ENCODE measurements at places on chromosomes 11 and 22.

DNA sequence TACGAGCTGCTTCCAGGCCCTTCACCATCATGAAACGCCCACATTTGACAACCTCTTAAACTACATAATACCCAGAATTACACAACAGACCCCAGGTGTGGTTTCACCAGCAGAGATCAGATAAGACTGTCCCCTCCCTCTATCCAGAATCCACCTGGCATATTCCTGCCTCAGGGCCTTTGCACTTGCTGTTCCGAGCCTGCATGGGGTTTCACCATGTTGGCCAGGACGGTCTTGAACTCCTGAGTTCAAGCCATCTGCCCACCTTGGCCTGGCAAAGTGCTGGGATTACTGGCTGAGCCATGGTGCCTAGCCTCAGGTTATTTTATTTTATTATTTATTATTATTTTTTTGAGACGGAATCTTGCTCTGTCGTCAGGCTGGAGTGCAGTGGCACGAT, 73.4 kb downstream of the FBXO7 start:
- DNase-seq = no peak

GRCh38 chr11:72305077-72305476, 61.1 kb upstream of the PHOX2A start:
- no peak for DNase-seq

GRCh38 chr11:13038366-13038765, 29.2 kb downstream of the RASSF10 start:
- no peak for DNase-seq

DNA sequence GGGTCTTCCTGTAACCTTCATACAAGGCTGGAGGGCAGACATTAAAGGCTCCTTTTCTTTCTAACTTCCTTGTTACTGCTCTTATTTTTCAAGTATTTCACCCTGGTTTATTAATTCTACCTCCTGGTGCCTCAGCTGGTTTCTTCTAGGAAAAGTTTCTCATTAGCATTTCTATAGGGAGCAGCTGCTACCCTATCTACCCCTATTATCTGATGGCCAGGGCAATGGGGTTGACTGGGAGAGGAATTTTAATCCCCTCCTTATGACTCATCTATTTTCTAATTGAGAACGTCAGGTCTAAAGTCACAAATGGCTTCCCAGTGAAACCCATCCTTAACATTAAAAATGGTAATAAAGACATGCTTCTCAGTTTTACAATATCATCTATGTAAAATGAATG, 5.0 kb downstream of the MAP6 start:
- no peak for DNase-seq

DNA sequence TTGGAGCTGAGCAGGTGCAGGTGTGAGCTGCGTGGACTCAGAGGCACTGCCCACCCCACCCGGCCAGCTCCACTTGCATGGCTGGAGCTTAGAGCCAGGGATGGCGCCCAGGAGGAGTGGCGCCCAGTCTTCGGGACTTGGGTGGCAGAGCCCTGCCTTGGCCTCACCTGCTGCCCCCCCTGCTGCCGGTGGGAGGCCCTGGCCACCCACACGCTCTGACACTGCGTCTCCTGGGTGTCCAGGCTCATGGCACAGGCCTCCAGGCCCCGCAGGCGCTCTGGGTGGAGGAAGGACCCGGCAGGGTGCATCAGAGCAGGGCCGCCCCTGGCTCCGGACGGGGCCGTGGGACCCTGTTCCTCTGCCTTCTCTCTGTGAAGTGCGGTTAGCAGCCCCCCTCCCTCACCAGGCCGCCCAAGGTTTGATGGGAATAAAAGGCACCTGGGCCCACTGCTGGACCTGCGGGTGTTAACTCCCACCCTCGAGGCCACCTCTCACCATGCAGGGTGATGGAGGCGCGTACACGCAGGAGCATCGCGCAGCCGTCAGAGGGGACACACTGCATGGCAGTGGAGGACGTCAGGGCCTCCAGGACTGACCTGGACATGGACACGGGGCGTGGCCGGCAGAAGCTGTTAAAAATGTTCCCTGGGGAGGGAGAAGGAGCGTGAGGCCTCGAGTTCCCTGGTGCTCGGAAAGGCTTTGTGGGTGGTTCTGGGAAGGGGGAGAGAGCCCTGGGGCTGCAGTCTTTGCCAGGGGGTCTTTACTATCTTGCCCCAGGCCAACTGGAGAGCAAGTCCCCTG, 11.8 kb downstream of the IL17REL start:
- no peak for DNase-seq
